ENCODE measurements at places on chromosomes 13 and 19. TPM values are rescaled to one million over a fixed set of nuclear protein-coding genes. Genes with fewer than 3 reads are reported as not detected.

CBY2 gene
- not detected for total RNA-seq

LILRB1 gene
- total RNA-seq, result not detected

DNA sequence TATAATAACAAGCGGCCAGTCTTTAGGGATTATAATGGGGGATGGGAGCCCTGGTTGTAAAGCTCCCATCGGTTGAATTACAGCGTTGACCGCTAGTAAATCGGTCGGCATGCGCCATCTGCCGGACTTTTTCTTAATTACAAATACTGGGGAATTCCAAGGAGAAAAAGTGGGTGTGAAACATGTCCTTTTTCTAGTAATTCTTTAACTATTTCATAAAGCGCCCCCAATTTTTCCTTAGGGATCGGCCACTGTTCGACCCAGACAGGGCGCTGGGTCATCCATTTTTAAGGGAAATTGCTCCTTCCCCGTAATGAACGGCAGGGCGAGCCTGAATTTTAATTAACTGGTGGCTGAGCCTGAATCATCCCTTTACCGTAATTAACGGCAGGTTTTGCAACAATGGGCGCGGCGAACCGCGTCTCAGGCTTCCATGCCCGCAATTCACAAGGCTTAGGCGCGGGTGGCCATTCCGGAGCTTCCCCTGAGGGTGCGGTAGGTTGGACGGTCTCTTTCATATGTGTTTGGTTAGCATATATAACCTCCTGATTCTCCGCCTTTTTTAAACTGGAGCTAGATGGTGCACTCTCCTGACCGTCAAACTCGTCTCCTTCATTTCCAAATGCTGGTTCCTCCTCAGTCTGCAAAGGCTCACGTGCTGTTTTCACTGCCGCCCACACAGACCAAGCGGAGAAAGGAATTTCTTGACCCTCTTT lies 30.2 kb upstream of the EVI5L start:
- H3K36me3 ChIP-seq, result no peaks in the 10 kb centered on the region
- H3K4me1 ChIP-seq, result 0 out of 2 replicates have a peak, but pooled peaks cover 4% of the 10 kb centered on the region
- H3K4me3 ChIP-seq, result no peak overlapping the region
- H3K27me3 ChIP-seq, result no peaks in the 10 kb centered on the region
- H3K27ac ChIP-seq, result no peak overlapping the region

- no peaks in the 10 kb centered on the region for H3K36me3 ChIP-seq
- H3K4me3 ChIP-seq, result no peak overlapping the region
- peak; percentile 5 for DNase-seq
- H3K27me3 ChIP-seq, result no peaks in the 10 kb centered on the region
Observed at GRCh38 chr13:26348966-26349365, 95.0 kb downstream of the CDK8 start.

SYCN gene
- not detected for total RNA-seq

DNA sequence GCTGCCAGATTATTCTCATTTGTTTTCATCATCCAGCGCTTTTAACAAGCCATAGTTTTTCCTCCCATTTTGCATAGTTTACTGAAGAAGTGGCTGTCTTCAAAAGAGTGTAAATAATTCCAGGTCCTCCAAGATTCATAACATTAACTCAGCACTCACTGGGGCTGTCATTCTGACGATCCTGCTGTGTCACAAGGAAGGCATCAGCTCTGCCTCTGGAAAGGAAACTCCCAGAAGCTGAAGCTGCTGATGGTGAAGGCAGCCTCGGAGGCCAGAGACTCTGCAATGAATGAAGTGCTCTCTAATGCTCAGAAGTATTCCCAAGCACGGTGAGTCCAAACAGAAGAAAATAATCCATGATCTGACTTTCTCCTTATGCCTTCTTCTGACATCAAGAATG lies 60.0 kb downstream of the FLT1 start:
- no peak overlapping the region for H3K4me3 ChIP-seq
- H3K27me3 ChIP-seq, result no peaks in the 10 kb centered on the region
- H3K4me1 ChIP-seq, result no peaks in the 10 kb centered on the region
- no peak for DNase-seq
- H3K36me3 ChIP-seq, result no peaks in the 10 kb centered on the region

Measured in HepG2 (cell line).